ENCODE measurements at places on chromosomes 7 and 10.

GRCh38 chr10:66680886-66681285 is 244.9 kb upstream of the LRRTM3 start:
- no peak for DNase-seq

DNA sequence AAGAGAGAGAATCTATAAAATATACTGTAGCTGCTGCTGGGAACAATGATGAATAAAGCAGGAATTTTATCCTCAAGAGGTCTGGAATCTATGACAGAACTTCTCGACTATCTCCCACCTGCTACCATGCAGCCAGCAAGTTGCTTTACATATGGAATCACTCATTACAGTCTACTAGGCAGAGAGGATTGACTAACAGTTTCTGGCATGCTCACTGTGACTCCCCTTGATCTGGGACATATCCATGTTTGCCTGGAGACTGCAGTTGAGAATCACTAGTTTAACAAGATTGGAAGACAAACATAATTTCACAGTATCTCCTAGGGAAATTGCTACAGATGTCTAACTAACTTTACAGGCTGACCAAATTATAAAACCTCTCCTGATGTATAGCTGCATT is 13.3 kb downstream of the GPR37 start:
- peak; percentile 67 for DNase-seq

GRCh38 chr7:41731493-41732435 is 28.9 kb upstream of the INHBA start:
- peak; percentile 60 for DNase-seq

DNA sequence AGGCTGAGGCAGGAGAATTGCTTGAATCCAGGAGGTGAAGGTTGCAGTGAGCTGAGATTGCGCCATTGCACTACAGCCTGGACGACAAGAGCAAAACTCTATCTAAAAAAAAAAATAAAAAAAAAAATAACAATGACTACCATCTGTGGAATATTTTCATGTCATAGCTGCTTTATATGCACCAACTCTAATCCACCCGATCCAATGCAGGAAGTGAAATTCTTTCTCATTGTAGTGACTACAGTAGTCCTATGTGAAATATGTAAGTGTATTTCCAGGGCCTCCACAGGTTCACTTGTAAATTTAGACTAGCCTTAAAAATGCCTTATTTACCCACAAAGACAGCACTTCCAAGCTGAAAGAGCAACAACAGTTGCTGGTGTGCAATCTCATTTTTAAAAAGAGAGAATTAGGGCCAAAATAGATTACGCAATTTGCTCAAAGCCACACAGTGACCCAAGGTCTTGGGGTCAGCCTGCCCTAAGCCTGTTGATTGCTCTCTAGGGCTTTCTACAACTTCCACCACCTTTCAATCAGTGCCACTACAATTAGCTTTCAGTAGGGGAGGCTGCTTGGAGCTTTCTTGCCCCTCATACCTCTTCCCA is 25.8 kb upstream of the EGFR start:
- DNase-seq: no peak

DNA sequence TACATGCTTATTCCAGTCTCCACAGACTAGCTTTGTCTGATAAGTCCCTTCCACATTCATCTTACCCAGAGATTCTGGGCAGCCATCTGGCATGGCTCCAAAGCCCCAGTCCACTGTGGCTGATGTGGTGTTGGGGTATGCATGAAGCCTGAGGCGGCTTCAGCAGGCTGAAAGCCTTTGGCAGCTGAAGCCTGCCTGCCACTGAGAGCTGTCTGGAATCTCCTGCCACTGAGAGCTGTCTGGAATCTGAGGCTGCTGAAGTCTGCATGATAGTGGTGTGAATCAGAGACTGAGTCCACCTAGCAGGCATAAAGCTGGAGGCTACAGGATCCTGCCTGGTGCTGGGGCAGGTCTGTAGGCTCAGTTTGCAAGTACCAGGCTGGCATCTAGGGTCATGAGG is 87.1 kb downstream of the DYNC1I1 start:
- DNase-seq: no peak

DNA sequence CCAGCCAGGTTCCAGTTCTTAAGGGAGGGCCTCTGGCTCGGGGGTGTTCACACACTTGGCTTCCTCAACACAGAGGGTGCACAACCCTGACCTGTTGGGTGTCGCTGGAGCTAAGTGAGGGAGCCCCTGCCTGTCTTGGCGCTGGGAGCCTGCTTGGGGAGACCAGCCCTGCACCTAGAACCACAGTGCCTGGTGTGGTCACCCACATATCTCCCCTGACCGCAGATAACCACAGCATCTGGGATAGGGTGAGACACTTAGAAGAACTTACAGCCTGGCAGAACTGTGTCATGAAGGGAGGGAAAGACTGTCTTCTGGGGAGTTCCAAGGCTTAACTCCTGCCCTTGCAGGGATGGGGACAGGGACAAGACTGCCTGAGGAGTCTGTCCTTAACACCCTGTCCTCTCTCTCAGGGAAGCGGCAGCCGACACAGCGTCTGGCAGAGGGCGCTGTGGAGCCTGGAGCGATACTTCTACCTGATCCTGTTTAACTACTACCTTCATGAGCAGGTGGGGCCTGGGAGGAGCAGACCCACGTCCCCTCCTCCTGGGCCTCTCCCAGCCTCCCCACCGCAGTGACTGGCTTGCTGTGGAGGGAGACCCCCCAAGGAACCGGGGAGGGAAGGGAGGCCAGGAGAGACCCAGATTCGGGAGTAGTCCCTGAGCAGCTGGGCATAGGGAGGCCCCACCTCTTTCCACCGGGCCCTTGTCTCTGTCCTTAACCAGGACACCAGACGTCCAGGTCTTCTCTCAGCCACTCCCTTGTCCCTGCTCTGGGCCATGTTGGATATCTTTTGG is 59.0 kb downstream of the PALD1 start:
- DNase-seq: no peak

- DNase-seq: no peak
Measured at GRCh38 chr7:28573059-28573553, 160.8 kb downstream of the CREB5 start.

DNA sequence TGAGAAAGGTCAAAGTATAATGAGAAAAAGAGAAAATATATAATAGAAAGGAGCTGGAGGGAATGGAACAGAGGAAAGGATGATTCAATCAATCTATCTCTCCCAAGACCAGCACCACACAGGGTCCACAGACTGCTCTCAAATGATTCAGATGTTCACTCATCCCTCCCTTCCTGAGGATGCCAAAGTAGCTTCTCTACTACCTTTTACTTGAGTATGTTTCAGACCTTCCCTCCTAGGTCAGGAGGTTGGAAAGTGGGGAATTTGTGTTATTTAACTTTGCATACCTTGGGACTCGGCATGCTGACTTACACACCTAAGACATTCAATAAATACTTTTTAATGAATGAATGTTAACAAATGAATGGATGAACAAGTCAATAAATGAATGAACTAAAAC is 30.6 kb downstream of the CPVL start:
- DNase-seq: no peak

All from globus pallidus (tissue), 1 donor.